ENCODE measurements at places on chromosomes 4 and X. TPM values are rescaled to one million over a fixed set of nuclear protein-coding genes. Genes with fewer than 3 reads are reported as not detected.

The PCYT1B gene
- total RNA-seq = 0.46 TPM

The PDE5A gene
- total RNA-seq = 134 TPM

The TMPRSS11D gene
- not detected for total RNA-seq

The ARAP2 gene
- total RNA-seq = 1.3 TPM

The SORCS2 gene
- total RNA-seq = 1.1 TPM

The ERCC6L gene
- total RNA-seq = 0.28 TPM

The TLR8 gene
- total RNA-seq = not detected

The FGF16 gene
- under 0.01 TPM for total RNA-seq
